Stimulated activated CD4-positive, alpha-beta T cell treated with anti-CD3 and anti-CD28 coated beads, Interleukin-12 subunit alpha, Interleukin-12 subunit beta, amount 100 ng/mL, for 24 hours (primary cell): ENCODE measurements at places on chromosomes 7 and 10.

- no peak for DNase-seq
Observed at GRCh38 chr10:49252313-49253034, 46.5 kb upstream of the C10orf71 start.

GRCh38 chr10:51747216-51747615 lies 47.8 kb upstream of the CSTF2T start:
- no peak for DNase-seq

GRCh38 chr10:125132344-125132743 lies 28.0 kb downstream of the CTBP2 start:
- DNase-seq, result no peak

DNA sequence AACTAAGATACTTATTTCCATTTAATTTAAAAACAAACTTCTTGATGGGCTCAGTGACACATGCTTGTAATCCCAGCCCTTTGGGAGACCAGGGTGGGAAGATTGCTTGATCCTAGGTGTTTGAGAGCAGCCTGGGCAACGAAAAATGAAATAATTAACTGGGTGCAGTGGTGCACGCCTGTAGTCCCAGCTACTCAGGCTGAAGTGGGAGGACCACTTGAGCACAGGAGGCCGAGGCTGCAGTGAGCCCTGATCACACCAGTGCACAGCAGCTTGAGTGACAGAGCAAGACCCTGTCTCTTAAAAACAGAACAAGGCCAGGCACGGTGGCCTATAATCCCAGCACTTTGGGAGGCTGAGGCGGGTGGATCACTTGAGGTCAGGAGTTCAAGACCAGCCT lies 37.4 kb downstream of the AVL9 start:
- no peak for DNase-seq

DNA sequence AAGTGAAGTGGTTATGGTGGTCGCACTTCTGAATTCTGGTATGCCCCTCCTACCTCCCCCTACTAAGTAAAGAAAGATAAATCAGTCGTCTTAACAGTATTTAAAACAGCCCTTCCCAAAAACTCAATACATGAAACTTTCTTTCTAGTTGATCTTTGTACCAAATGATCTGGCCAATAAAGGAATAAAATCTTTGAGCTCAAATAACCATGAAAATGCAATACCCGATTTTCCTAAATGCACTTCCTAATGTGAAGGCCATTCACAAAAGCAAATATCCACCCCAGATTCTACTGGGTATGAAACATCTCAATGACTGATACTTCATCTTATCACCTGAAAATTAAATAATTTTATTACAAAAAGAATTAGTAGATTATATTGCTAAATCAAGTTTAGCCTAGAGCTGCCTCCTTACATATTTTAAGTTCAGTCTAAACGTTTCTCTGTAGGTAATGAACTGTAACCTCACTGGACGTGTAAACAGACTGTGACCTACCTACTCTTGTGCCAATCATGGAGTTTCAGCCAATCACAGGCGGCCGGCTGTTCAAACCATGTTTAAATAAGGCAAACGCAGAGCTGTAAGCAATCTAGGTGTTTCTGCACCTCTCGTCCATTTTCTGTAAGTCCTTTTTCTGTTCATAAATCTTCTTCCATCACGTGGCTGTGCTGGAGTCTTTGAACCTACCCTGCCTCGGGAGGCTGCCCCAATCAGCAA lies 146.9 kb upstream of the AKR1E2 start:
- no peak for DNase-seq

GRCh38 chr10:11677480-11677879 lies 64.7 kb upstream of the ECHDC3 start:
- DNase-seq, result no peak

DNA sequence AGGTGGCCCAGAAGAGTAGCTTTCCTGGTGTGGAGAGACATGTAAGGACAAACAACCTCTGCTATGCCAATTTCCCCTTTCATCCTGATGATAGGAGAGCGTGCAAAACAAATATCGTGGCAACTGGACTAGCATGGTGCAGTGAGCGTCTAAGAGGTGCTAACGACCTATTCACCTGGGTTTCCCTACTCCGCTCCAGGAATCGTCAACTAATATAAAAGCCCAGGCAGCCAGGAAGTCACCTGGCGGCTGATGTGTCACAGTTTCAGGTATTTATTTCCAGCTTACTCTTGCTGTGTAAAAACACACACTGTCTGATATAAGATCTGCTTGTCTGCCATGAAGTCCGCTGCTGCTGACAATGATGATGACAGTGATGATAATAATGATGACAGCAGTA lies 56.5 kb upstream of the EFCAB10 start:
- no peak for DNase-seq

DNA sequence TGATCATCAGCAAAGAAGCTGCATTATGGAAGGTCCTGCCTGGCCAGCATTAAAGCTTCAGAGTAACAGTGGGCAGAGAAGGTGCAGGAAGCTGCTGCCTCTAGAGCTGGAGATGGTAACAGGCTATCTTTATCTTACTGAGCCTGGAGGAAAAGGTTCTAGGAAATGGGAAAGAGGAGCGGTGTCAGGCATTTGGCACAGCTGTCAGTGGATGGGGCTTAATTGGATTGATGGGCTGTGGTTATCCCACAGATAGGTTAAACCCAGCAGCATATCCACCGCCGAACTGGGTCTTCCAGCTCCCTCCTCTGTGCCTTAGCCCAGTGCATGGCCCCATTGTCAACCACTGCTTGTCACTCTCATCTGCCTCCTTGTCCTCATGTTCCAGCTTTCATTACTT lies 127.6 kb downstream of the CCNY start:
- no peak for DNase-seq

GRCh38 chr7:94823947-94824346 lies 83.4 kb upstream of the PPP1R9A start:
- no peak for DNase-seq

DNA sequence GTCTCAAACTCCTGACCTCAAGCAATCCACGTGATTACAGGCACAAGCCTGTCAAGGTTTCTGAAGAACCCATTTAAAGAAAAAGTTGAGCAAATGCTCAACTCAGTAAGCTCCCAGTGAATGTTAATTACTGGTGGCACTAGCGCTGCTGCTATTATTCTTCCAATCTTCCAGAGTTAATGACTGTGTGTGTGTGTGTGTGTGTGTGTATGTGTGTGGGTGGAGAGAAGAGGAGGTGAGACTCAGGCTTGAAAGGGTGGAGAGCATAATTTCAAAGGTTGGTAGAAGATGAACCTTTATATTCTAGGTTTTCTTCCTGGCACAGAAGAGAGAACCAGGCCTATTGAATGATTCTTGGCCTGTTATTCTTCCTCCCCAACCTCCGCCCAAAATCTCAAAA lies 11.6 kb upstream of the NPVF start:
- no peak for DNase-seq

DNA sequence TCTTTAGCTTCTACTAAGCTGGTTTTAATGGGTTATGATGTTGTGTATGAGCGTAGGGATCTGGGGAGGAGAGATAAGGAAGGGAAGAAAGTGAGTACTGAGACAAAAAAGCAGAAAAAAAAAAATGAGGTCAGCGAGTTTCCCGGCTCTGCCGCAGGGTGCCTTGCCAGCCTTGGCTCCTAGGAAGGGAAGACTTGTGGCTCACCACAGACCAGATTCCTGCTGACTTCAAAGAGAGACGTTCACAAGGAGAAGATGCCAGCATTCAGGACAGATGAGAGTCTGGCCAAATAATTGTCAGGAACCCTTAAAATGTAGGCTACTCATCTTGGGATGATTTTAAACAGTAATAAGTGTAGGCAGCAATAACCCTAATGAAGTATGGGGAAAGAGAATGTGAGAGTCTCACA lies 11.4 kb upstream of the FAS start:
- DNase-seq, result no peak

- DNase-seq, result no peak
Observed at GRCh38 chr10:3866332-3866731, 81.3 kb upstream of the KLF6 start.

- no peak for DNase-seq
Observed at GRCh38 chr7:12949060-12949931, 261.9 kb downstream of the ARL4A start.

GRCh38 chr10:74677951-74678350 lies 148.4 kb upstream of the KAT6B start:
- DNase-seq, result no peak

GRCh38 chr7:81285142-81285871 lies 366.5 kb upstream of the SEMA3C start:
- DNase-seq, result no peak

- DNase-seq, result no peak
Observed at GRCh38 chr7:29337546-29338116, 143.1 kb downstream of the CHN2 start.

- no peak for DNase-seq
Observed at GRCh38 chr10:87816163-87816897, 1.7 kb downstream of the ATAD1 start.
